Activated CD4-positive, alpha-beta T cell treated with anti-CD3 and anti-CD28 coated beads, Interleukin-2, amount 50 U/mL, for 4 hours (primary cell): ENCODE measurements at places on chromosomes 6 and 20.
A peak's percentile ranks its signal among the peaks of the same experiment; 100 is the strongest.

DNA sequence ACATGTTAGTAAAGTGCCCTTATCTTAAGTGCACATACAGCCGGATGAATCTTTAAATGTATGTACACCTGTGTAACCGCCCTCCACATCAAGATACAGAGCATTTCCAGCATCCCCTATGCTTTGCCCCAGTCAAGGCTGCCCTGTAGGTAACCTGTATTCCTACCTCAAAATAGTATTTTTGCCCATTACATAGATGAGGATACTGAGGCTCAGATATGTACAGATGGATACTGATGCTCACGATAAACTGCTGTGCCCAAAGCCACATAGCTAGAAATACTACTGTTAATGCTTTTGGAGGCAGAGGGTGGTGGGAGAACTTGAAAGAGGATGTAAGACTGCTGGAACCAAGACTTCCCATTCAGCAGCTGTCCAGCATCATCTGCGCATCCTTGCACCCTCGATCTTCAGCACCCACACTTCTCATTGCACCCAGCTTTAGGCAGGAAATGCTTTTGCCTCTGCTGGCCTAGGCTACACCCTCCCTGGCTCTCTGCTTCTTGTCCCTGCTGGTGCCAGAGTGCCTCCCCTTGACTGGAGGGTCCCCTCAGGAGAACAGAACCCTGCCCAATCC lies 27.0 kb upstream of the ZFAND3 start:
- no peak for DNase-seq

DNA sequence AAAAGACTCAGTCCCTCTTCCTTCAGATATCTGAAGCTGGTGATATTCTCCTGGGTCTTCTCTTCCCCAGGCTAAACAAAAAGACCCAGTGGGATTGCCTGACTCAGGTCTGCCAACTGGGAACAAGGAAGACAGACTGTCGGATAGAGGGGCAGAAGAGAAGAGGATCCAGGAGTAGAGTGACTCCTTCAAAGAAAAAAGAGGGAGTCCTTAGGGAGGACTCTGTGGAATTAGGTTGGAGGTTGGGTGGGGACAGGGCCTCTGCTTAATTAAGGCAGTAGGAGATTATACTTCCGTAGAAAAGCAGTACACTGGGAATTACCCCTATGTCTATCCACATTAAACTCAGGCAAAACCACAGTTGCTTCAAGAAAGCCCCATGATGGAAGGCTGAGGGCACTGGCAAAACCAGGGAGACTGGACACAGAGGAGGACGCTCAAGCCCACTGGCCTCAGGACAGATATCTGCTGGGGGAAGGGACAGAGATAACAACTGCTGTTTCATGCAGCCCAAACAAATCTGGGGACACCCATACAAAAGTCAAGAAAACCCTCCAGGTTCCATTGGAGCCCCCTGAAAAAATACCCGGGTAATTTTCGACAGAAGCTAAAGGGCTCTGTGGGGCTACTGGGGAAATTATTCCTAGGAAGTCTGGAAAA lies 5.7 kb downstream of the BCL2L1 start:
- DNase-seq, result no peak

GRCh38 chr6:118744261-118744941 lies 93.0 kb upstream of the CEP85L start:
- DNase-seq, result no peak

DNA sequence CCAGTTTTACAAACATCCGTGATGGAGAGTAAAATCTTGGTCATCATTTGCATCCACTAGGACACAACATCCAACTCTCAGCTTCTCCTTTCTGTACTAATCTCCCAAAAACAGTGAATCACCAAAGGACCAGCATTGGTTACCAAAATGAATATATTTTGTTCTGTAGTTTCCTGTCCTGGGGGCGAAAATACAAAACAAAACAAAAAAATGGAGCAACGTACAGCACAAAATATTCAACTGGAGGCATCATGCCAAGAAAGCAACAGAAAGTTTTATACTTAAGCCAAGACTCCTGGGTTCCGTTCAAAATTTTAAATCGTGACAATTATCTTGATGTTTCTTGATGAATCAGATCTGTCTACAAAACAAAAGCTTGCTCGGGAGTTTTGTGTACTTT lies 126.6 kb upstream of the CCDC28A start:
- no peak for DNase-seq

DNA sequence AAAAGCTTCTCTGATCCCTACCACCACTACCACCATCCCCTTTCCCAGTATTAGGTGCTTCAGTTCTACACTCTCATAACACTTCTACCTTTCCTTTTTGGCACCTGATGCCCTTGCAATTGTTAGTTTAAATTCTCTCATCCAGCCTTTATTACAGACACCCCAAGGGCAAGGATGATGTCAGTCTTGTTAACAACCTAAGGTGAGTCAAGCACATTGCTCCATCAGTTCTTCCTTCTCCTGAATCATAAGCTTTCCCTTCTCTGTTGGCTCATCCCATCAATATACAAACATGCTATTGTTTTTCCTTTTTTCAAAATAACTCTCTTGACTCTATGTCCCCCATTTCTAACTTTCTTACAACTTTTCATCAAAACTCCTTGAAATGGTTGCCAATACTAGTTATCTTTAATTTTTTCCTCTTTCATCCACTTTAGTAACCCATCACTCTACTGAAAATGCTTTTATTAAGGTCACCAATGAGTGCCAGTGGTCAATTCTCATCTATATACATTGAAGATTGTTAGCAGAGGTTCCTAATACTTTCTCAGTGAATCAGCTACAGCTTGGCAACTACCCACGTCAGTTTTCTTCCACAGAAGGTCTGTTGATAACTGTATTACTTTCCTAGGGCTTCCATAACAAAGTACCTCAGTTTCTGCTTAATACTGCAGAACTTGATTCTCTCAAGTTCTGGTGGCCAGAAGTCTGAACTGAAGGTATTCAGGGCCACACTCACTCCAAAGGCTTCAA lies 97.1 kb upstream of the FLRT3 start:
- DNase-seq, result no peak

DNA sequence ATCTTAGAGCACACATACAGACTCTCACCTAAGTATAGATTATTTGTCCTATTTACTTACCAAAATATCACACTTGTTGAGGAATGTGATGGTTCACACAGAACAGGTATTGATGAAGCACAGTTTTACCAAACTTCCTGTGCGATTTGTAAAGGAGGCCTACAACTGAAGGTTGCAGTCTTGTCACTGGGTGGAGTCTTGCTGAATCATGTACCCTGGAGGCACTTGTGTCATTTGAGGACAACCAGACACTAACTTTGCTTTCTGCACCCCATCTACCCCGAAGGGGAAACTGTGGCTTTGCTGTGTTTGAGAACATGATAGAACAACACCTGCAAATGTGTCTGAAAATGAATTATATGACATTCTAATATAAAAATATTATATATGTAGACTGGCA lies 32.4 kb upstream of the HINT3 start:
- no peak for DNase-seq

GRCh38 chr20:63707558-63708300 lies at the start of the genes ARFRP1 and ZGPAT:
Gene ARFRP1 (minus strand): TSS chr20:63707976. CDS start chr20:63707091, 885 bp downstream.
Gene ZGPAT (plus strand): TSS chr20:63708039. CDS start chr20:63708581, 542 bp downstream.
- DNase-seq, result peak; percentile 79

- DNase-seq, result no peak
These were observed 3.1 kb downstream of the SLC23A2 start for GRCh38 chr20:4998160-4998651.

DNA sequence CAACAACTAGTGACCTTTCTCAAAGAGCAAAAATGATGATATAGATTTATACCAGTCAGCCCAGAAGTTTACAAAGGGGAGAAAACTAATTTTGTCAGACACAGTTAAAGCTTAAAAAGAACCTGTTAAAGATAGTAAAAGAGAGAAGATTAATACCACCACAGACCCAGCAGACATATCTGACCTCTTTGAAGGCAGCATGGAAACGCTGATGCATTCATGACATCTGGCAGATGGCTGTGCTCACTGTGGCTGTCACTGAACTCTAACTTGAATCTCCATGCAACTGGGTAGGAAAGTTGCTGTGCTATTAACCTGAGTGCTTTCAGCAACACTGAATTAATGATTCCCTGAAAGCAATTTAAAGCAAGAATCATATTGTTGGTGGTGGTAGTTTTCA lies 159.8 kb upstream of the PRDM1 start:
- no peak for DNase-seq

GRCh38 chr6:6674872-6675271 lies 86.4 kb downstream of the LY86 start:
- DNase-seq, result no peak

DNA sequence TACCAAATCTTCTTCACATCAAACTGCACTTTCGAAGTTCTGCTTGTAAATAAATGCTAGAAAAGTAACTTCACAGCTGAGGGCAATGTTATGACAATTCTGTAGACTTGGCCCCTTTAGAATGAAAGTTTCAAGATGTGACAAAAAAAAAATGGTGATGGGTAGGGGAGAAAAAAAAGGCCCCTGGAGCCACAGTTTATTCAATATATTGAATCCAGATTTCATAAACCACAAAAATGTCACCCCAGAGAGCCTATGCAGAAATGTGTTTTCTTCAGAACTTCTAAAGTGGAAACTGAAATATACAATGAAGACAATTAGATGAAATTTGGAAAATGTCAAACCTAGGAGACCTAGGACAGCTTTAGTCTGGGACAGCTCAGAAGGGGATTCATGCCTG lies 143.1 kb downstream of the EDN3 start:
- no peak for DNase-seq

- DNase-seq, result no peak
These were observed 162.6 kb upstream of the THBS2 start for GRCh38 chr6:169416249-169416648.

DNA sequence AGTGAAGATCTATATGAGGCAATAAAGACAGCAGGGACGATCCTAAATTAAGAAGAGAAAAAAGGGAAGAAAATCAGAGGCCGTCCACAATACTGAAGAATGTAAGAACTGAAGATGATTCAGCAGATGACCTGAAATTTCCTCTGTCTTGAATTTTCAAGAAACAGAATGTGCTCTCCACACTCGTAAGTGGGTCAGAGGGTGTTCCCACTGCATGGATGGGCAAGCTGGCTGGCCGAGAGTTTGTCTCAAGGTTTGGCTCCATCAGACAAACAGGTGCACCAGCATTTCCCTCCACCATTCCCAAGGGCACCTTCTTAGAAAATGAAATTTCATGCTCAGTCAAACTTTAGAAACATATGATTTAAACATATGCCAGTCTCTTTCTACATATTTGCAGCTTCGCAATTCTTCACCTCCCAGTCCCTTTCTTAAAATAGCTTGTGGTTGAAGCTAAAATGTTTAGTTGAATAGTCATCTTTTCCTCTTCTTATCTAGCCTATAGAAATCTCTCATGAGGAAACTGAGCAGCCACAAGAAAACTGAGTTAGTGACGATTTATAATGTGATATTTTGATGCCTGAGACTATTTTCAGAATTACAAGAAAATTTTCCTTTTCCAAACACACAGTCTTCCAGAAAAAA lies 576.4 kb downstream of the PRKN start:
- DNase-seq, result no peak

GRCh38 chr6:128363020-128363813 lies 157.2 kb downstream of the PTPRK start:
- DNase-seq, result no peak

DNA sequence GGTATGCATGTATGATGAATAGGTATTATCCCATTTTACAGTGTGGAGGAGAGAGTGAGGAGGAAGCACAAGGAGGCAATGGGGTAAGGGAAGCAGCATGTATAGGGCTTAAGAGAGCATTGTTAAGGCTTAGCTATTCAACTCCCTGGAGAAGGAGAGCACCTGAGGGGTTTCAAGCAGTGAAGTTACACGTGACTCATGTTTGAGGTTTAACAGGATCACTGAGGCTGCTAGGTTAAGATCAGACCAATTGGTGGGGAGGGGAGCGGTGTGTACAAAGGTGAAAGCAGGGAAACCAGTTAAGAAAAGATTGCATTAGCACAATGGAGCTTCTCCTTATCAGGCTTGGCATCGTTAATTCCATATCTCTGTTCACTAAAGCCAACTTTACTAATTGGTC lies 64.4 kb upstream of the NHSL1 start:
- DNase-seq, result no peak

- DNase-seq, result peak; percentile 5
These were observed 25.4 kb upstream of the ASIP start for GRCh38 chr20:34215711-34216381.

DNA sequence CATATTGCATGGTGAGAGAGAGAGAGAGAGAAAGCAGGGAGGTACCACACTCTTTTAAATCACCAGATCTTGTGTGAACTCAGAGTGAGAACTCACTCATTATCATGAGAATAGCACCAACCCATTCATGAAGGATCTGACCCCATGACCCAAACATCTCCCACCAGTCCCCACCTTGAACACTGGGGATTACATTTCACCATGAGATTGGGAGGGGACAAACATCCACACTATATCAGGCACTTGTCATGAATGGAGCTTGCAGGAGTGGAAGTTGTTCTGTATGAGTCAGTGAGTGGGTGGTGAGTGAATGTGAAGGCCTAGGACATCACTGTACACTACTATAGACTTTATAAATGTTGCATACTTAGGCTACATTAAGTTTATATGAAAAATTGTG lies 47.7 kb upstream of the RNF182 start:
- no peak for DNase-seq

- no peak for DNase-seq
These were observed 207.6 kb upstream of the FOXA2 start for GRCh38 chr20:22791877-22792525.

- DNase-seq, result peak; percentile 74
These were observed at the start of gene PABPC1L for GRCh38 chr20:44909872-44910689. Gene PABPC1L (plus strand): TSS chr20:44910060. CDS start chr20:44910144, 84 bp downstream.

- DNase-seq, result no peak
These were observed 390.6 kb upstream of the MANEA start for GRCh38 chr6:95186710-95187109.

DNA sequence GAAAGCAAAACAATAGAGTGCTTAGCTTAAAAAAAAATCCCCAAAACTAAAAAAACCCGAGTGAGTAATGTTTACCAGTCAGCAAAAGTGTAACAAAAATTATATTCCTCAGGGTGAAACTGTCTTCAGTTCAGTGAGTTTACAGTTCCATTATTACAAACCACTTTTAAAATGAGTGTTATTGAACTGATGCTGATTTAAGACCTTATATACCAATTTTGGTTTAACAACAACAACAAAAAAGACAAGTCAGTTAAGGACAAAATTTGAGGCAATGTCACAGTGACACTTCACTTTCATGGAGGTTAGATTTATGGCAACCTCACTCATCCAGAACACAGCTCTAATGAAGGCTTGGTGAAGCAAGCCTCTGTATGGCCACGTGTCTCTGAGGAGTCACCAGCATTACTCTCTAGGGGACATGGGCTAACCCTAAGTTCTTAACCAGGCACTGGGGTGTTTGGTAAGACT lies 630.8 kb downstream of the PHF3 start:
- DNase-seq, result no peak
